ENCODE measurements at places on chromosomes 7 and 10.
A peak's percentile ranks its signal among the peaks of the same experiment; 100 is the strongest.

DNA sequence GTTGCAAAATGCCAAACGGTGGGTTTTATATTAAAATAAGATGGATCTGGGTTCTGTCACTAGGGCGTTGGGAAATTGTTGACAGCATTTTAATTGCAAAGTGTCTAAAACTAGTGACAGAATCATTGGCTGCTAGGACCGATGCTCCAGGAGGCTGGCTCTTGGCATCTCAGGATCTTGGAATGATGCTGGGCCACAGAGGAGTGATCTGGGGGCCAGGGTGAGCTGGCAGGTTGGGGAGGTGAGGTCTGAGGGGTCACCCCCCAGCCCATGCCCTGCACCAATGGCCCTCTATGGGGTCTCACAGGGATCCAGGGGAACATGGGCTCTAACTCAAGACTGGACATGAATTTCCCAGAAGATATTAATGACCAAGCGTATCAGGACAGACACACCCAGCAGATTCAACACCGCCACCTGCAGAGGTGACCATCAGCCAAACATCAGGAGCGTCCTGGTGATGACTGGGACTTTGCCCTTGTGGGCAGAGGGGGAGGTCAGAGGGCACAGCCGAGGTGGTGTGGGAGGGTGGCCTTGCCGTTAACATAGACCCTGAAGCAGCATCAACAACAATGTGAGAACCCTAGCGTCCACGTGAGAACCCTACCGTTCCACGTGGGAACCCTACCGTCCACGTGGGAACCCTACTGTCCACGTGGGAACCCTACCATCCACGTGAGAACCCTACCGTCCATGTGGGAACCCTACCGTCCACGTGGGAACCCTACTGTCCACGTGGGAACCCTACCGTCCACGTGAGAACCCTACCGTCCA is 89.0 kb upstream of the PPP2R2D start:
- DNase-seq: no peak

DNA sequence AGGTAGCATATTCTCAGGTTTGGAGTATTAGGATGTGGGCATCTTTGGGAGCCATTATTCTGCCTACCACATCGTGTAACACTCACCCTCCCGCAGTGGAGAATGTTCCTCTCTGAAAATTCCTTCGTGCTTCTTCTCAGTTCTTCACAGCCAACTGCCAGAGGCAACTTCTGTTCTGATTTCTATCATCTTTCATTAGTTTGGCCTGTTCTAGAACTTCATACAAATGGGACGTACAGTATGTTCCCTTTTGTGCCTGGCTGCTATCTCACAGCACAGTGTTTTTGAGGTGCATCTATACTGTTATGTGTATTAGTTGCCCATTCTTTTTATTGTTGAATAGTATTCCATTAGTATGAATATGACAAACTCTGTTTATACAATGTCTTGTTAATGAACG is 8.9 kb upstream of the SLC26A3 start:
- DNase-seq: peak; percentile 53

GRCh38 chr10:3868271-3868664 is 83.3 kb upstream of the KLF6 start:
- DNase-seq: peak; percentile 36

DNA sequence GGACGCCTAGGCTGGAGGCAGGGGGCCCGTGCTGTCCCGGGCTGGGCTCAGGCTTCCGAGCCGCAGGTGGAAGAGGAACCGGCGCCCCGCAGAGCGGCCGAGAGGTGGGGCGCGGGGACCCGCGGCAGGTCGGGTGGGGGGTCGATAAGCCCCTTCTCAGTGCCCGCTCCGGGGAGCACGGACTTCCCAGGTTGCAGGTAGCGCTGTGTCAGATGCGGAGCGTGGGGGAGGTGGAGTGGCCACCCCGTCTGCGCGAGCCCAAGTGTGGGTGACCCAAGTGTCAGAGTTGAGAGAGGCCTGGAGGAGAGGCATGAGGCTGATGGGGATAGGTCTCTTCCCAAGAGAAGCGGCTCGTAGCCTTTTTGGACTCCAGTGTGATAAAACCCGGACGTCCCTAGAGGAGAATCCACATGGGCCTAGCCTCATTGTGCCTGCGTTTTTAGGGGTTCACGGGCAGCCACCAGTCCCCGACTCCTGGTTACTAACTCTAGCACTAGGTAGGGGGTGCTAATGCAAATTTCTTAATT is 580 bp downstream of the EEPD1 start:
- no peak for DNase-seq

DNA sequence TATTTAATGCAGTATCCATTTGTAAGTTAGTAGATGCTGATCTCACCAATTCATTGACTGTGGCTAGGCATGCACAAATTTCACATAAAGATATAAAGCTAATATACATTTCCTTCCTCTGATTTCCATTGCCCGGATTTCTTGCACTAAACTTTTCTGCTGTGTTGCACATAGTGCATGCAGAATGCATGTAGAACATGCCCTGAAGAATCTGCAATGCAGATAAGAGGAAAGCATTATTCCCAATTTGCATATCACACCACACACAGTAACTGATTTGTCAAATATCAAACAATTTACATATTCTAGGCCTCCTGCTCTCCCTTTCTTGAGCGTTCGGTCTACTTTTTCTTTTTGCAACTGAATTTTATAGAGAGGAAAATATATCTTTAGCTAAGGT is 124.2 kb downstream of the LRRTM3 start:
- no peak for DNase-seq

DNA sequence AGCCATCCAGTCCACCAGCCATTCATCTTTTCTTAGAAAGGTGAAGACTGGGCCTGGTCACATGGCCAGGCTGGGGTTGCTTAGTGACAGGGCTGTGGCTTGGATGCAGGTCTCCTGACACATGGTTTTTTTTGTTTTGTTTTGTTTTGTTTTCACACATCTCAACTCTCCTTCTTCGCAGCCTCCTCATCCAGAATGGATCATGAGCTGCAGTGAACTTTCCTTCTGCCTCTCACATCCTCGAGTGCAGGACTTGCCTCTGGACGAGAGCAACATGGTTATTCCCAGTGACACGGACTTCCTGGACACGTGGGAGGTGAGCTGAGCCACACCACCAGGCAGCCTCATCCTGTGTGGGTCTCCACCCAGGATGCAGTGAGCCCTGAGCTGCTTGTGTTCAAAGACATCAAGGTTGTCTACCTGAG is 9.5 kb downstream of the AKR1E2 start:
- no peak for DNase-seq

DNA sequence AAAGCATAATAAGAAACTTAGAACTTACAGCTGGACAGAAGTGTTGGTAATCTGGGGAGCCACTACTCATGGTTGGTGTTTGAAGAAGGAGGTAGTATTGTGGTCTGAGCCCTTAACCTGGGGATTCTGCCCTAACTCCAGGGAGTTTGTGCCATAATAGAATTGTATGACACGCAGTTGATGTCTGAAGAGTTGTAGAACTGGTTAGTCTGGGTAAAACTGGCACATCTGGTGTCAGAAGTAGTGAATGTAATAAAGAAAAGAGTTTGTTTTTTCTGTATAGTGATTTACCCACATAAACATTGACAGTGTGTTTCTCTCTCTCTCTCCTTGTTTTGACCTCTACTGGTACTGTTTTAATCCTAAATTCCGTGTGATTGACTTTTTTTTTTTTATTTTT is 448.1 kb upstream of the SEMA3D start:
- no peak for DNase-seq

GRCh38 chr7:107503687-107504086 is 33.8 kb downstream of the GPR22 start:
- no peak for DNase-seq

DNA sequence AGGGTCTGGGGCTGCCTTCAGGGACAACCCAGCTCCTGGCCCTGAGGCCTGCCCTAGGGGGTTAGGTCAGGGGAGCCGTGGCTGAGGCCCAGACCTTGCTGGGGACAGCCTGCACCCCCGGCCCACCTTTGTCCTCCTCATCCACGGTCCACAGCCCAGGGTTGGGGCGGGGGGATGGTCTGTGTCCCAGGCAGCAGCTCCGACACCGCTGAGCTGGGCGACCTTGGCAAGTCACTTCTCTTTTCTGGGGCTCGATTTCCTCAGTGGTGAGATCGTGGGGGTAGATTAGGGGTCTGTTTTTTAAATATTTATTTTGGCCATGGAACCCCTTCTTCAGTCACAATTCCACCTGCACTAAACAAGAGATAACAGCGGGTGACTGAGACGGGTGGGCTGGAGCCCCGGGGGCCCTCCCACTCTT is 30.9 kb downstream of the DNAJB12 start:
- DNase-seq: no peak

GRCh38 chr7:27235387-27236311 is 7.0 kb upstream of the EVX1 start:
- peak; percentile 20 for DNase-seq

- DNase-seq: no peak
Measured at GRCh38 chr10:88395677-88396076, 187.4 kb downstream of the RNLS start.
